Body of pancreas (tissue), 4 donors: ENCODE measurements at places on chromosomes 3 and 15.

DNA sequence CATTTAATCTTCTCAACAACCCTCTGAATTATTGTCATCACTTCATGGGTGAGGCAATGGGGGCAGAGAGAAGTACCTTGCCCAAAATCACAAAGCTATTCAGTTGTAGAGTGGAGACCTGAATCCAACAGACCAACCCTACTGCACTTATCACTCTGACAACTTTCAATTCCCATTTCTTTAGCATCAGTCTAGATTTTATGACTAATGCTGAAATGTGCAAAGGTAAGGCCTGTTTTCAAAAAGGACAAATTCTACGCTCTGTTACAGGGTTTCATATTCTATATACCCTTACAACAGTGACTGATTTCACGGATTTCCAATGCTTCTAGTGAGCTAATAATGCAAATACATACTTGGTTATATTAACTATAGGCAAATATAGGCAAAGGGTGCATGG lies 286.0 kb downstream of the ADAMTS17 start:
- no peak for DNase-seq

- DNase-seq: no peak
Measured at GRCh38 chr15:71612869-71613268, 197.5 kb upstream of the NR2E3 start.

DNA sequence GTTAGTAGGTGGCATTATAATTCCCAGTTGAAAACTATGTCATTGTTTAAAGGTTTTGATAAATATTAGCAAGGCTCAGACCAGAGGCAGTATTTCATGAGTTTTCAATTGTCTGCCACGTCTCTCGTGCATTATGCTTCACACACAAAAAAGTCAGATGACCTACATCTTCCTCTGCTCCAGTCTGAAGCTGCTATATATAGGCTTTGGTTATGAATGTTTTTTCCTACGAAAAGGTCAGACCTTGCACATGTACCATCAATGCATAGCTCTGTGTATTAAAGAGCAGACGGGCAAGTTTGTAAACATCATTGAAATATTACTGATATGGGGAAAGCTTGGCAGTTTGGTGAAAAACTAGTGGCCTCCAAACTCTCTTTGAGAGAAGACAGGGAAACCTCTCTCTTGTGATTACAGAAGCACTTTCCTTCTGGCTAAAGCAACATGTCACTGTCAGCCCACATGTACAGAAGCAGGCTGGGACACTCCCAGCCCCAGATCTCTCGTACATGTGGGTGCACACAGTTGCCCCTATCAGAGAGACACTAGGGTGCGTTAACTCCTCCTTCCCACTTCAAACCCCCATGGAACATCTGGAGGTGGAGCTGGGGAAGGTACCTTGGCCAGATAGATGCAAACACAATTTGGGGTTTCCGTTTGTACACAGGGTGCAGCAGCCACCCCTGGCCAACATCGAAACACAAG lies 184.0 kb upstream of the BCL6 start:
- DNase-seq: no peak

DNA sequence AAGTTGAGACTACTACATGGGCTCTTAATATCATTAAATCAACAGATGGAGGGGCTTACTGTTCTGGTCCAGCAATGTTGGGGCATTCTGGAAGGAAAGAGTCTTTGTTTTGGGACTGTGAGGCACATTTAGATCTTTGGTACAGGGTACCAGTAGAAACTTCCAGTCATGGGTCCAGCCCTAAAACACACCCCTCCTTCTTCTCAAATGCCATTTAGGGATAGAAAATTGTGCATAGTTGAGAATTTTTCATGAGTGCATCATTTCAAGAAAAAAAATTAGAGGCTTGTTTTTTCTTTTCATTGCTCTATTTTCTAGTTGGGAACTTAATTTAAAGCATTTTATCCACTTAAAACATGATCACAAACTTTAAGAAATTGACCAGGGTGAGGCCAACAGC lies 4.1 kb upstream of the RTP1 start:
- no peak for DNase-seq

- DNase-seq: no peak
Measured at GRCh38 chr3:79170021-79170420, 597.8 kb downstream of the ROBO1 start.

DNA sequence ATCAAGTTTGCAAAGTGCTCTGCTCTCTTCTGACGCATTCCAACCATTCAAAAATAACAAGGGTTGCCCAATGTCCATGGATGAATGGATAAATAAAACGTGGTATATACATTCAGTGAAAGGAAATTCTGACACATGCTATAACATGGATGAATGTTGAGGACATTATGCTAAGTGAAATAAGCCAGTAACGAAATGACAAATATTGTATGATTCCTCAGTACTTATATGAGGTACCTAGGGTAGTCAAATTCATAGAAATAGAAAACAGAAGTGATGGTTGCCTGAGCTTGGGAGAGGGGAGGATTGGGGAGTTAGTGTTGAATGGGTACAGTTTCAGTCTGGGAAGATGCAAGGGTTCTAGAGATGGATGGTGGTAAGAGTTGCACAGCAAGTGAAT lies 33.9 kb downstream of the SH3BP5 start:
- no peak for DNase-seq

DNA sequence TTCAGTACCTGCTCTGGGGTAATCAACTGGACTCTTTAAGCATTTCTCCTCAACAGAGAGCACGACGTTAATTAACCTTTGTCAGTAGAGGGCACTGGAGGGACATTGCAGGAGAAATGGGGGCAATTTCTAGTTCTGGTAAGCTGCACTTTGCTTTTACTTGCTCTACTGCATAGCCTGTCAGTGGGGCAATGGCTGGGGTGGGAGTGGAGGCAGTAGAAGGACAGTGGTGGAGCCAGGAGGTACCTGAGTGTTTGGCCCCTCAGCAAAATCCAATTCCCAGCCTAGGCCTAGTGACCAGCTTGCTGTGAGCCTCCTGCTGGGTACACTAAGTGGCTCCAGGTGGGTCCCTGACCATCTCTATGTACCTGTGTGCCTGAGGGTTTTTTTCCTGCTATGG lies 18.3 kb upstream of the MED12L start:
- DNase-seq: no peak

DNA sequence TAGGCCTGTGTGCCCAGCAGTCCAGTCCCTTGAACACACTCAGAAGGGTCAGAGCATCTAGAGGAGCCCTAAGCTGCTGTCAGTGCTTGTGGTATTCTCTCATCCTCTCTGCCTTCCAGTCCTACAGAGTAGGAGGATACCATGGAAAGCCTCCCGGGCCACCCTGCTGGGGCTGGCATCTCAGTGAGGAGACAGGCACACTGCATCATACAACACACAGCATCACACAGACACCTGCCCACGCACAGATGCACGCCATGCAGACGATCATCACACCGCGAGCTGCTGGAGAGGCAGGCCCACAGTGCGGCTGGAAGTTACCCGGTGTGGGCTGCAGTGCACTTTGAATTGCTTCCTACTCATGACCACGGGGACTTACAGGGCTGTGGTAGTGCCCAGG lies 15.2 kb downstream of the GABRA5 start:
- DNase-seq: no peak

DNA sequence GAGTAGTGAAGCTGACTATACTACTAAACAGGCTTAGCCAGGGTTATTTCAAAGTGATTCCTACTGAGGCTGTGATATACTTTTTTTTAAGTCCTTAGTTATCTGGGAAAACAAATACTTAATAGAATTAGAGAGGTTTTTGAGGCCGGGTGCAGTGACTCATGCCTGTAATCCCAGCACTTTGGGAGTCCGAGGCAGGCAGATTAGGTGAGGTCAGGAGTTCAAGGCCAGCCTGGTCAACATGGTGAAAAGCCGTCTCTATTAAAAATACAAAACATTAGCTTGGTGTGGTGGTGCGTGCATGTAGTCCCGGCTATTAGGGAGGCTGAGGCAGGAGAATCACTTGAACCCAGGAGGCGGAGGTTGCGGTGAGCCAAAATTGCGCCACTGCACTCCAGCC lies 34.2 kb downstream of the PRTG start:
- no peak for DNase-seq

GRCh38 chr3:116444819-116445310 lies 422 bp downstream of the LSAMP start:
- DNase-seq: peak; percentile 3

GRCh38 chr3:53774414-53774813 lies 71.8 kb downstream of the CHDH start:
- DNase-seq: no peak

GRCh38 chr3:146504498-146505197 lies 35.3 kb upstream of the PLSCR2 start:
- DNase-seq: no peak

DNA sequence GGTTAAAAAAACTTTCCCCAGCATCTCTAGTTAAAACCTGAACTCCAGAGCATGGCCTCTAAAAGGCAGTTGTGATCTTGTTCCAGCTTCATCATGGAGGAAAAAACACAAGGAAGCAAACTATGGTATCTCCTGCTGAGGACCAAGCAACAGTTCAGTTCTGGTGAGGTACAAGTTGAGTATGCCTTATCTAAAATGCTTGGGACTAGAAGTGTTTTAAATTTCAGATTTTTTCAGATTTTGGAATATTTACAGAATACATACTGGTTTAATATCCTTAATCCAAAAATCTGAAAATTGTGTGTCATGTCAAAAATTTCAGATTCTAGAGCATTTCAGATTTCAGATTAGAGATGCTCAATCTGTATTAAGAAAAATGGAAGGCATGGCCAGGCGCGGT lies 9.7 kb downstream of the DBR1 start:
- no peak for DNase-seq

DNA sequence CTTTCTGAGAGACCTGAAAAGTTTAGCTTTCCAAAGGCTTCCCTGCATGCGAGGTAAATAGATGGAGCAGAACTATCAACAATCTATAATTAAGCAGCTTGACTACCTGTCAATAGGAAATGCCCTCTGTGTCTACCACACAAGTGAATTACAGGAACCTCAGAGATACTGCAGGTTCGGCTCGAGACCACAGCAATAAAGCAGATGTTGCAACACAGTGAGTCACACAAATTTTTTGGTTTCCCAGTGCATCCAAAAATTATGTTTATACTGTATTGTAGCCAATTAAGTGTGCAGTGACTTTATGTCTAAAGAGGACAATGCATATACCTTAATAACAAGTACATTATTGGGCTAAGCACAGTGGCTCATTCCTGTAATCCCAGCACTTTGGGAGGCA lies 252.0 kb downstream of the UBE2E2 start:
- no peak for DNase-seq

DNA sequence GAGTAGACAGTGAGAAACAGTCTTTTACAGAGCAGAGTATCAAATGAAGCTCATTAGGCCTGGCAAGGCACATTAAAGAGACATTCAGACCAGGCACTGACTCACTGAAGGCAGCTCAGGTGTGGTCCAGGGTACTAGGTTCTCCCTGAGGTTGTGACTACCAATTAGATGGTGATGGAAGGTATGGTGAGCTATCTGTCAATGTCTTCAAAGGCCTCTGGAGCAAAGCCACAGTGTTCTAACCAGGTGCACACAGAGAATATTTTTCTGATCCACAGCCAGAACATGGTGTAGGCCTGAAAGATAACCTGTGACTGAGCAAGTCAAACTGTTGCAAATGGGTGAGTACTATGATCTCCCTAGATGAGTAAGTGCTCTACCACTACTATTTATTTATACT lies 51.5 kb downstream of the EOMES start:
- no peak for DNase-seq

DNA sequence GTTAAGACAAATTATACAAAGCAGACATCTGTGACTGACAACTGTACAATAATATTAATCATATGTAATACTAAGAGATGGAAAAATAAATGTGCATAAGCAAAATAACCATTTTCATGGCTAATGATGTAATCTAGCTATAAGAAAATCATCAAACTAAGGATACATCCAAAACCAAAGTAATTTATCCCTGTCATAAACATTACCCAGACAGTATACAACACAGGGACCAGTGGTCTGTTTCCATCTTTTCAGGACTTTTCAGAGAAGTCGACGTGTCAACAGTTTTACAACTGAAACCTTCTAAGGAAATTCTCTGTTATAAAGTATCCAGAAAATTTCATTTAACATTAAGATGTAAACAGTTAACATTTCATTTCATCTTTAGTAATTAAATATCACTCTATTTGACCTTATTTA lies 11.0 kb downstream of the THBS1 start:
- no peak for DNase-seq

- DNase-seq: no peak
Measured at GRCh38 chr15:60635507-60636352, 156.8 kb upstream of the ICE2 start.

DNA sequence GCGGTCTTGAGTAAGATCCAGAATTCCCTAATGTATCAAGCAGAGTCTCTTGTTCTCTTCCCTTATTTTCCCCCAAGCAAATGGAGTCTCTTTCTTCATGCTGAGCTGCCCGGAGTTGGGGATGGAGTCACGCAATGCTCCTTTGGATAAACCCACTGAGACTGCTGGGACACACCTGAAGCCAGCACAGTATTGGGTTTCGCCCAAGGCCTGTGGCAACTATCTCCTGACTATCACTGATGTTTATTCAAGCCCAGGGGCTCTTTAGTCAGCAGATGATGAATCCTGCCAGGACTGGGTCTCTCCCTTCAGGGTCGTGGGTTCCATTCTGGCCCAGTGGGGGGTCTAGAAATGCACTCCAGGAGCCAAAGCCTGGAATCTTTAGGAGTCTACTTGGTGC lies 11.3 kb downstream of the USF3 start:
- DNase-seq: no peak

DNA sequence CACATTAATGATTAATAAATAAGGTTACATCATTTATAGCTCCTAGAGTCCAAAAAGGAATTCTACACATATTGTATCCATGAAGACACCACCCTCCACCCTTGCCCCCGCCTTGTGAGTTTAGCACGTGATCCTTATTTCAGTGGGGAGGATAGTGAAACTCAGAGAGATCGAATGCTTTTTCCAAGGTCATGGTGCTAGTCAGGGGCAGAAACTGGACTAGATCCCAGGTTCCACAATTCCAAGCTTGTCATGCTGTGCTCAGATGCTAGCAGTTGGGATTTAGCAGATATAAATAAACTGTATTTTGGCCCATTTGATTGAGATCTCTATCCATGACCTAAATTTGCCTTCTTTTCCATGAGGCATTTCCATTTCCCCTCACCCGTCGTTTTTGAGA lies 227.4 kb upstream of the THRB start:
- no peak for DNase-seq
